Fibroblast of villous mesenchyme (primary cell): ENCODE measurements at places on chromosomes 13 and 19. TPM values are rescaled to one million over a fixed set of nuclear protein-coding genes. Genes with fewer than 3 reads are reported as not detected.

The TMEM190 gene
- total RNA-seq = not detected in 2 replicates

The LILRB5 gene
- total RNA-seq = not detected in 2 replicates

The PRODH2 gene
- total RNA-seq = not detected in 2 replicates

The PLEKHF1 gene
- total RNA-seq = 9.9 and 22.5 TPM in 2 replicates

The TNFAIP8L1 gene
- 4.2 and 4.3 TPM in 2 replicates for total RNA-seq
